ENCODE measurements at places on chromosomes 11 and 22.

DNA sequence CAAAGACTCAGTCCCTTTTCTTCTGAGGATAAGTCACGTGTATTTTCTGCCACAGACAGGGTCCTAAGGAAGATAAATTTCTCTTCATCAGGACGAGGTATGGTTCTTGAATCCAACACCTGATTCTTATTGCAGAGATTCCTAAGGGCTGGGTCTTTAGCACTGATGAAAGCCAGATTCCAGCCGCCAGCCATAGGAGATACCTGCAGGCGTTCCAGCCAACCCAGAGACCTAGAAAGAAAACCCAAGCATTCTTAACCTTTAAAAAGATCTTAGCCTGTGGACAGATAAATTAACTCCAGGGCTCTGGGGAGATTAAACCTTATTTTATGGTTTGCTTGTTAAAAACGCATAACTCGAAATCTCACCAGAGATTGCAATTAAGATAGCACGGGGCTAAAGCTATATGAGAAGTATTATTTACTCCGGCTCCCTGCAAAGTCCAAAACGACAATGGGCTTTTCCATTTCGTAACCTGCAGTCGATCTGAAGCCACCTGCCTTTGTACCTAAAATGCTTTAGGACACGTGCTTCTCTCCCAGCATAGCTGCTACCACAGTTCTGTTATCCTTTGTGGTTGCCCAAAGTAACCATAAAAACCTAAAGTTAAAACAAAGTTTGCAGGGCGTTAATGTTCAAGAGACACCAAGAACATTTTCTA, 104.5 kb downstream of the NXPE2 start:
- DNase-seq, result no peak

- DNase-seq, result no peak
Observed at GRCh38 chr11:134606251-134606650, 194.2 kb upstream of the B3GAT1 start.

DNA sequence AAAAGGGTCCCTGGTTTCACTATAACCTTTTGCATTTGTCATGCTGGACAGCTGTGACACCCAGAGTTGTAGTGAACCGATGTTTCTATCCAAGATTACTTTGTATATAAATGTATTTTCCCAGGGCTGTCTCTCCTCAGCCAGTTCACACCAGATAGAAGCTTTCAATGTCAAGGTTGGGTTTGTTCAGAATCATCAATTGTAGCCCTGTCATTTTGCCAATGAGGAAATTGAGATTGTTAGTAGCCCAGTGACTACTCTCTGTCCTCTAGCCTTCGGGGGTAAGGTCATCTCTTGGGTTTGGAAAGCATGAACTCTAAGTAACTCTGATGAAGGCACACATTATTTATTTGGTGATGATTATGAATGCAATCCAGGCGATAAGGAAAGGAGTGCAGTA, 165.6 kb downstream of the DBX1 start:
- DNase-seq, result no peak

DNA sequence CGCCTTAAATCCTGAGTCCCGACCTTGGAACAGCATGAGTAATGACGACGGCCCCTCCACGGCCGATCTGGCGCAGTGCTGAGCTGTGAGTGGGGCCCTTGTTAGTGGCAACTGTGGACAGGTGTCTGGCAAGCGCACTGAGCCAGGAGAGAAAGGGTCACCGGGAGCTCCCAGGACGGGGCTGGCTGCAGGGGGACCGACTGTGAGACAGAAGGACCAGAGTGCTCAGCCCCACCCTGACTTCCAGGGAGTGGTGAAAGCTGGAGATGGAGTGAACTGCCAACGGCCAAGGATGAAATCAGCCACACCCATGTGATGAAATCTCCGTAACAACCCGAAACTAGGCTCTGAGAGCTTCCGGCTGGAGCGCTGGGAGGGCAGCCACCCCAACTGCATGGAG, 228.6 kb downstream of the BRD1 start:
- no peak for DNase-seq

DNA sequence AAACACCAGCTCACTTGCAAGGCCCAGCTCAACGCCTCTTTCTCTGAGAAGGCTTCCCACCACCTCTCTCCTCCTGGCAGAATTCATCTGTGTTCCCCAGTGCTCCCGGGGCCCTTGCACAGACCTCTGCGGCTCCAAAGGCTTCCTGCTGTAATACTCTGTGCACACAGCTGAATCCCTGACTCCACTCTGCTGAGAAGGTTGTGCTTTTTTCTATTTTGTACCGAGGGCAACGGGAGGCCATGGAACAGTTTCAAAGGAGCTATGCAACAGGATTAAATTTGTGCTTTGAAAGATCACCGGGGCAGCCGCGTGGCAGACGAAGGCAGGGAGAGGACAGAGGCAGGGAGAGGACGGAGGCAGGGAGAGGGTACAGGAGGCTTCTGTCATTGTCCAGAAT, 49.2 kb upstream of the SYT7 start:
- no peak for DNase-seq

GRCh38 chr11:100902454-100903141, 215.5 kb downstream of the ARHGAP42 start:
- DNase-seq, result no peak

GRCh38 chr22:41367039-41367679, 14.6 kb upstream of the TEF start:
- DNase-seq, result no peak

GRCh38 chr11:11416917-11417316, 63.9 kb upstream of the CSNK2A3 start:
- DNase-seq, result no peak

DNA sequence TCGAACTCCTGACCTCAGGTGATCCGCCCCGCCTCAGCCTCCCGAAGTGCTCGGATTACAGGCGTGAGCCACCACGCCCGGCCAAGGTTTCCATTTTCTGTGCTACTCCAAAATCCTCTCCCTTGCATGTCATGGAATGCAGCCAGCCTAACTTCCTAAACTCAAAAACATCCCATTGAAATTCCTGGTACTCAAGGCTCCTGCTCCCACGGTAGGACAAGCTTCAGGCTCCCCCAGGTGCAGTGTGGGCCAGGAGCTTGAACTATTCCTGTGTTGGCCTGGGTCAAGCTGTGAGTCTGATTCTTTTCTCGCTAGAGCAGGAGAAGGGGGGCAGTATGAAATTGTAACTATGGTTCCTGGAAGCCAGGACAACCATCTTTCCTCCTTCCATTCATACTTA, 97.1 kb downstream of the RPL27A start:
- no peak for DNase-seq
